T-helper 9 cell (primary cell): ENCODE measurements at places on chromosomes 4 and X.

- no peak for DNase-seq
Observed at GRCh38 chrX:154059231-154059630, 38.3 kb downstream of the MECP2 start.

DNA sequence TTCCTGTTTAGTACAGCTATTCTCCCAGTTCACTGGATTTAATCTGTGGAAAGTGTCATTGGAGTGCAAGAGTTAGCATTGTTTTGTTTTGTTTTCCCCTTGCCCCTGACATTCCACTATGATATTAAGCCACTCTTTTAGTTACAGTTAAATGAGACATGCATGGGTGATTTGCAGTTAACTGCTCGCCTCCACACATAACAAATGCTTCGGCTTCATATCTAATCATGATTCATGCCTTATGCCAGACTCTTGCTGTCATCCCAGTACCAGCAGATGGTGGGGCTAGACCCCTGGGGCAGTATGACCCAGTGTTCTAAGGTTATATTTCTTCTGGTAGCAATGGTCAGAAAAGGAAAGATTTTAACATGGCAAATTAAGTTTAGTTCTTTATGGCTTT, 80.1 kb downstream of the RAP1GDS1 start:
- DNase-seq = no peak

DNA sequence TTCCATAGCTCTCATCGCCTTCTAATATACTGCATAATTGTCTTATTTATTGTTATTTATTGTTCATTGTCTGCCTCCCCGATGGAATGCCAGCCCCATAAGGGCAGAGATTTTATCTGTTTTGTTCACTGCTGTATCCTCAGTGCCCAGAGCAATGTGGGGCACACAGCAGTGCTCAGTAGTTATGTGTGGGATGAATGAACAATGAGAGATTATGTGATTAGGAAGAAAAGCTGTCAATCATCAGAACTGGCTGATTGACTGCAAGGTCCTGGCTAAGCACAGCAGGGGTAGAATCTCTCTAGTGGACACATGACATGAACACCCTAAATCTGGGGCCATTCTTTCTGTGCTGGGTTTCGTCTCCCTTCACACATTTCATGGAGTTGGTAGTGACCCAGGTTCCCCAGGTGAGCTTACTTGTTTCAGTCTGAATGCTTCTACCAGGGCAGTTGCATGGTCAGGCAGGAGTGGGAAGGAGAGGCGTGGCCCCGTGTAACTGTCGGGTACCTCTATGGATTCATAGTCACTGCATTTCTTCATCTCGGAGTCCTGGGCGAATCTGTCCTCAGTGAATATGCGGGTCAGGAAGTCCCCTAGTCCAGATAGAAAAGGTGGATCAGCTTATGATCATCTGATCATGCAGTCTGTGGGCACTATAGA, 12.6 kb downstream of the PPEF2 start:
- DNase-seq = no peak

GRCh38 chr4:74549936-74550335, 105.0 kb downstream of the AREG start:
- DNase-seq = no peak

GRCh38 chr4:139768366-139768765, 102.7 kb downstream of the MGST2 start:
- DNase-seq = no peak

- DNase-seq = no peak
Observed at GRCh38 chrX:29728639-29729038, 486.7 kb upstream of the MAGEB2 start.

DNA sequence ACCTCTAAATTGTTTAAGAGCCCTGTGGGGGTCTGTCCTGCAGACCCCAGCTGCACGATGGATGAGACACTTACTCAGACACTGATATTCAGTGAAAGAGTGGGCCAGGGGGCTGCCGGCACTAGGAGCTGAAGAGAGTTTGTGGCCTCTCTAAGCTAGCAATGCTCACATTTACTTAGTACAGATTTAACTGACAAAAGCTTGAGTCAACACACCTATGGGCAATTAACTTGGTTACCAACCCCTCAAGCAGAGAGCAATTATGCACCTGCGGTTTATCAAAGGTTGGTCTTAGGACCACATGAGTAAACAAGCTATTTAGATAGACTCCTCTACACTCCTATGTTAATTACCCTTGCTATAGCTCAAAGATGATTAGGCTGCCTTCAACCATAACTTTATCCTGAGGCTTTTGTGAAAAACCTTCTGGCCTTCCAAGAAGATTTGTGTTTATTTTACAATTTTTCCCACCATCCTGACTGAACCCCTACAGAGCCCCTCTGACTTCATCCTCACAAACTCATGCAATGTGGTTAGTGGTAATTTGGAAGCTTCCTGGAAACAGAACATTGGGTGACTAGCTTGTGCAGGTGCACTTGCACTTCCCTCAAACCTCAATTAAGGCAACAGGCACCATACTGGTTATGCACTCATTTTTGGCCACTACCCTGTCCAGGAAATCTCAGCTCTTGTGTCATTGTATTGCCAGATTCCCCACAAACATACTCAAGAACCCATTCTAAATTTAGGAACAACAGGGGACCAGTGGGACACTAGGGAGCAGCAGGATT, 234.4 kb upstream of the ITM2A start:
- no peak for DNase-seq

- DNase-seq = no peak
Observed at GRCh38 chr4:165368114-165368513, 10.7 kb upstream of the CPE start.

DNA sequence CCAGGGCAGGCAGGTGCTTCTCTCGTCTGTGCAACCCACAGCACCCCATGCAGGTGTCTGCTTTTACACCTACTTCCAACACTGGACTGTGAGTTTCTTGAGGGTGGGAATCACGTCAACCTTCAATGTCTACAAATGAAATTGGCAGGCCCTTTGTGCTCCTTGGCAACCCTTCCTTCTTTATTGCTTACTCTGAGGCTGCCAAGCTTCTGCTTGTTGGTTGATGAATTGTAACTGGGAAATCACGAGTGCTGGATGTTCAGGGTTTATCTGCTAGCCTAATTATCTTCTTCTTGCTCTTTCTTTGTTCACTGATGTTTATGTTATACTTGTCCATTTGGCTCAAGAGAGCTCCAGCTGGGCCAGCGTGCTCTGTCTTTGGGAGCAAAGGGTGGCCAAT, 2.5 kb upstream of the DGAT2L6 start:
- no peak for DNase-seq

DNA sequence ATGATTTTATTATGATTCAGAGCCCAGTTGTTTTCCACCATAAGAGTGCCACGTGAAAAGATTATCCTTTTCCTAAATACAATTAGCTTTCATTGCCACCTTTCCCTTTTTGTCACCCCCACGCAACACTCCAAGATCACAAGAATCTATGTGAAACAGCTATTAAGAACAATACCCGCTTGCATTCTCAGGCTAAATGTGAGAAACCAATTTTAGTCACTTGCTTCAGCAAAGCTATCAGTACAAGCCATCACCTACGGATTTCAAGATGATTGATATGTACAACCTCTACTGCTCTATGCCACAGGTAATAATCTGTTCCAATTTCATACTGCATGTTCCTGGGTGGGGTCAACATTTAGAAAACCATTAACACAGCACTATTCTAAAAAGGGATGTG, 2.5 kb downstream of the ATP11C start:
- no peak for DNase-seq

DNA sequence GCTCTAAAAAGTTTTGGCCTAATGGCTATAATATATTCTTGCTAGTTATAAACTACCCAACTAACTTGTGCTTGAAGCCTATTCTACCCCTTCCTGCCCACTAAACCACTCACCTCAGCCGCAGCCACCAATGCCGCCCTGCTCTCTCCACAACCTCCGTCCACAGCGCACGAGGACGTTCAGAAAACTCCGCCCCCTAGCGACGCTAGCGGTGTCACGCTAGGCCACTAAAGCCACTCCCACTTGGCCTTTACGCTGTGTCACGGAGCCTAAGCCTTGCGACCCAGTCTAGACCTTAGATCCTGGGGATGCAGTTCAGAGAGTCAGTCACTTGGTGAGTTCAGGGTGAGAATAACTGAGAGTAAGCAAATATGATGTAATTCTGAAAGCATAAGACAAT, at the start of gene TEX11:
TEX11 (minus strand) TSS at position 171 of the 400 bp plus-strand sequence. CDS start 922 bp downstream, outside the sequence.
- DNase-seq = no peak

GRCh38 chr4:38406243-38406642, 257.8 kb upstream of the KLF3 start:
- DNase-seq = no peak

- DNase-seq = no peak
Observed at GRCh38 chrX:22445880-22446279, 173.2 kb downstream of the CBLL2 start.

DNA sequence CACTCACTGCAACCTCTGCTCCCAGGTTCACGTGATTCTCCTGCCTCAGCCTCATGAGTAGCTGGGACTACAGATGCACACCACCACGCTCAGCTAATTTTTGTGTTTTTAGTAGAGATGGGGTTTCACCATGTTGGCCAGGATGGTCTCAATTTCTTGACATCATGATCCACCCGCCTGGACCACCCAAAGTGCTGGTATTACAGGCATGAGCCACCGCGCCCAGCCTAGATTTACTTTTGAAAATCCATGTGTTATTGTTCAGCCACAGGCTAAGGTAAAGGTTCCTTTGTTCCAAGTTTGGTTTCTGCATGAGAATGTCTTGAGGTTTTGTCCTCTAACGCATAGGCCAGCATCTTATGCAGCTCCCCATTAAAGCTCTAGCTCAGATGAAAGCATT, 371.6 kb downstream of the DMD start:
- no peak for DNase-seq

GRCh38 chr4:13371048-13371447, 113.1 kb downstream of the RAB28 start:
- DNase-seq = no peak

- no peak for DNase-seq
Observed at GRCh38 chr4:153399358-153399757, 54.9 kb downstream of the MND1 start.

- no peak for DNase-seq
Observed at GRCh38 chrX:40504801-40505605, 75.8 kb upstream of the ATP6AP2 start.

- DNase-seq = no peak
Observed at GRCh38 chr4:128241019-128241418, 46.6 kb downstream of the PGRMC2 start.

DNA sequence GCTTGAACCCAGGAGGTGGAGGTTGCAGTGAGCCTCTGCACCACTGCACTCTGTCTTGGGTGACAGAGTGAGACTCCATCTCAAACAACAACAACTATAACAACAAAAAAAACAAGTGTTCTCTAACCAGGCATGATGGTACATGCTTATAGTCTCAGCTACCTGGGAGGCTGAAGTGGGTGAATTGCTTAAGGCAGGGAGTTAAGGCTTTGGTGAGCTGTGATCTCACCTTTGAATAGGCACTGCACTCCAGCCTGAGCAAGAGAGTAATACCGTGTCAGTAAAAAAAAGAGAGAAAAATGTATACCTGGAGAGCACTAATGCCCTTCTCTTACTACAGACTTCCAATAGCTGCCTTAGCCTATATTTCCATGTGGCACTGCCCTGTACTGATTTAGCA, 18.9 kb upstream of the USP9X start:
- DNase-seq = no peak

DNA sequence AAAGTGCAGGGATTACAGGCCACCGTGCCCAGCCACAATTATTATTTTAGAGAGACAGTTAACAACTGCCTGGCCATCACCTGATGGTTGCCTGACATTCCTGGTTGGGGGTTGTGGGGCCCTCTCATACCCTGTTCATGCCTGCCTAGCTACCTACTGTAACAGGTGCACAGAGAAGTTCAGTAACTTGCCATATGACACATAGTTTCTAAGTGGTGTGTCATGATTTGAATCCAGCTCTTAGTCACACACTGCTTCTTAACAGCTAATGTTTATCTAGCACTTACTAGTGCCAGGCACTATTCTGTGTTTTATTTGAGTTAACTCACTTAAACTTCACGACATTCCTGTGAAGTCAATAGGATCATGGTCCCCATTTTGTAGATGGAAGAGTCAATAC, 122.7 kb upstream of the JADE1 start:
- no peak for DNase-seq

DNA sequence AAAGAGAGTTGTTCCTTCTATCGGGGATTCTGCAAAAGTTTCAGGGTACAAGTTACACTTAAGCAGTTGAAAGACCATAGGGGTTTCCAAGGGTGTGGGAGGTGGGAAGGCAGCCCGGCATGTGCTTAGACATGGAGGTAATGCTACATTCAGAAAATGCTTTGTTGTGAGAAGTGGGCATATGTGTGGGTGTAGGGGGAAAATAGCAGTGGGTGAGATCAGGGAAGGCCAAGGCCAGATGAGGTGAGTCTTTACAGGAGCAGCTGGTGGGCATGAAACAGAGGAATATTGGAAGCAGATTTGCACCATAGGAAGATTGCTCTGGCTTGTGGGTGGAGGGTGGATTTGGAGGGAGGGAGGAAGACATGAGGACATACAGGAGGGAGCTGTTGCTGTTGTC, 8.3 kb downstream of the CYTL1 start:
- DNase-seq = no peak

DNA sequence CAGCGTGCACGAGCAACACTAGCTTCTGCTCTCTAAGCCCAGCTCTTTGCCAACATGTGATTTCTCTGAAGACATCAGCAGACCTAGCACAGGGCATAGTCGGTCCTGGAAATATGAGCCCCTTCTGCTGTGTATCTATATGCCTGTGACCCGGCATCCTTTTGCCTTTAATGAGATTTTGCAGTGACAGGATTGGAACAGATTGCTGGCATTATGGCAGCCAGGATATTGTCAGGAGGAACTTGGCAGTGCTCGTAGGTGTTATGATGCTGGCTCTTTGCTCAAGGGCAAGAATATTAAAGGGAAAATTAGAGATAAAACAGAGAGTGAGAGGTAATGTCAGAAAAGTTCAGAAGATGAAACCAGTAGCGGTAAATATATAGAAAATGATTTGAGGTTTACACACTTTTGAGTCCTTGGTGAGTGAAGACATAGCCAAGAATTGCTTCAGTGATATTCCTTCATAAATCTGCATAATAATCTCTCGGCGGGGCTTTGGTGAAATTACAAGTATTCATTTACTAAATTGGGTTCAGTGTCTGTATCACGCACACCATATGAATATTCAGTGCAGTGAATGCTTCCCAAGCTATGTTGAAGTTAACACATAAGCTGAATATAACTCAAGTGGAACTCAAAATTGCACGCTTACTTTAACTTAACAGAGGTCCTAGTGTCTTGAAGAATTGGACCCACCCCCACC, 502.1 kb upstream of the NR3C2 start:
- DNase-seq = no peak

GRCh38 chrX:40263014-40263560, 165.3 kb upstream of the BCOR start:
- no peak for DNase-seq

- peak; percentile 8 for DNase-seq
Observed at GRCh38 chrX:119398974-119399771, at the start of gene SLC25A43. TSS of gene SLC25A43 (plus strand) at chrX:119399336. CDS start at chrX:119399404, 68 bp downstream.
